Amniotic epithelial cell (primary cell): ENCODE measurements at places on chromosomes 2 and 18.

DNA sequence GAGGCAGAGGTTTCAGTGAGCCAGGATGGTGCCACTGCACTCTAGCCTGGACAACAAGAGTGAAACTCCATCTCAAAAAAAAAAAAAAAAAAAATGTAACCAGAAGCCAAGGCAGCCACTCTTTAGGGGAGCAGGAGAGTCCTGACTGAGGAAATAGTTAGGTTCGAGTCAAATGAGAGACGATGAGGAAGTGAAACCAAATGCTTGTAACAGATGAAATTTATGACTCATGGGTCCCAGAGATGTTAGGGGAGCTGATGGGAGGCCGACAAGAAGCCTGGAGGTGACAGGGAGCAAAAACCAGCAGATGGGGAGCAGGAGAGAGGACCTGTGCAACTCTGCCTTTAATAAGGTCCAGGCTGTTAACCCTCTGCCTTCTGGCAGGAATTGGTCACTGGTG is 756.1 kb upstream of the DDX18 start:
- DNase-seq, result no peak

DNA sequence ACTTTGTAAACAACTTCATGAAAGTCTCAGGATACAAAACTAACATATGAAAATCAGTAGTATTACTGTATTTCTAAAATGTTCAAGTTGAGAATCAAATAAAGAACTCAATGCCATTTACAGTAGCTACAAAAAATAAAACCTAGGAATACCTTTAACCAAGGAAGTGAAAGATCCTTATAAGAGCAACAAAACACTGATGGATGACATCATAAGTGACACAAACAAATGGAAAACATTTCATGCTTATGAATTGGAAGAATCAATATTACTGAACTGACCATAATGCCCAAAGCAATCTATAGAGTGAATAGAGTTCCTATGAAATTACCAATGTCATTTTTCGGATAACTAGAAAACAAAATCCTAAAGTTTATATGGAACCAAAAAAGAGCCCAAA is 1038.1 kb downstream of the SUCLG1 start:
- no peak for DNase-seq

- peak; percentile 33 for DNase-seq
Observed at GRCh38 chr2:213232649-213233437, 51.4 kb upstream of the SPAG16 start.

- peak; percentile 73 for DNase-seq
Observed at GRCh38 chr2:68653538-68653982, 10.2 kb downstream of the PROKR1 start.

- peak; percentile 17 for DNase-seq
Observed at GRCh38 chr2:17171446-17172049, 346.7 kb downstream of the RAD51AP2 start.

DNA sequence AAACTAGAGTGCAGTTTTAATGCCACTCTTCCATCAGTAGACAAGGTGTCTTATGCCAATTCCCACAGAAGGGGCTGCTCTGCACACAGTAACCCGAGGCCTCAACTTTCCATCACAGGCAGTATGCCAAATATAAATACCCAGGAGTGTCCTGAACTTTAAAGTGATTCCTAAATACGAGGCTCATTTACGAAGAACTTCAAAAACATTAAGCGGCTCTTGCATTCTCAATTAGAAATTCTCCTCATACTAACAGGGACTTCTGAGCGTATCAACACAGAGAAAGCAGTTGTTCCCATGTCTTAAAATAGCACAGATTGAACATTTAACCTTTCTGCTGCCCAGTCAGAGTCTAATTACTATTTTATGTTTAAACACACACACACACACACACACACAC is 638.6 kb downstream of the ERBB4 start:
- DNase-seq, result no peak

- peak; percentile 6 for DNase-seq
Observed at GRCh38 chr18:41872206-41872605, 82.8 kb upstream of the PIK3C3 start.

- DNase-seq, result no peak
Observed at GRCh38 chr2:181782660-181783059, 102.3 kb upstream of the NEUROD1 start.

DNA sequence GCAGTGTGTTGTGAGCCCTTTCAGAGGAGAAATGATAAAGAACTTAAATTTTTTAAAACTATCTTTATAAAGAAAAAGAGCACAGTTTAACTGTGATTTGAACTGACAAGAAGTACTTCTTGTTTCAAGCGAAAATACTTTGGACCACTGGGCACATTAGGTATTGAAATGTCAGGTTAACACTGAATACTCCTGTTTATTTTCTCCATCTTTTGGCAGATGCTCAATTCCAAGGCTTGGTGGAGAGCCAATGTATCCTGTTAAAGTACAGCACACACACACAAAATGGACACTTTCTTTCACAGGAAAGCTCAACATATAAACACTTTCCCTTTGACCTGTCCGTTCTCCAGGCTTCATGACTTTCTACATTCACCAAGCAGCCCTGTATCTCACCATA is 32.6 kb upstream of the SP3 start:
- no peak for DNase-seq

DNA sequence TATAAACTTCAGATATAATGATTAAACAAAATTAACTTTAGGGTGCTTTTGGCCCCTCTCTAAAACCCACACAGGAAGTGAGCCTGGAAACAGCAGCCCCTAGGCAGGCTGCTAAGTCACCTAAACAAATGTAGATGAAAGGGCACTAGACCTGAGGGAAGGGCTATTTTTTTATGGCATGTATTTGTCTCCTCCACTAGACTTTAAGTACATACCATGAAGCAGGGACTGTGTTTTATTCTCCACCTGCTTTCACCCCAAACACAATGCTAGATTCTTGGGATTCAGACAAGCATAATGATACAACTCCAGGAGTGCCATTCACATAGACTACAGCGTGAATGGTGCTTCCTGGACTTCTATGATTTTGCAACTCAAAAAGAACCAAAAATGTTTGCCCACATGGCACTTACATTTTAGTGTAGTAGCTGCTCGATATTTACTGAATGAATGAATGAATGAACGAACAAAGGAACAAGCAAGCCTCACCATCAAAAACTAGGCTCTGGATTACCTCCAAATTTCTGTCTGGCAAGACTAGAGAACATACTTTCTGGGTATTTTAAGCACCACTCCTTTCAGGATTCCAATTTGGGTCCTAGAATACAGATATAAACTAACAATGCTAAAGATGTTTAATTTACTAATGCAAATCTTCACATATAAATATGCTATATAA is 10.1 kb downstream of the ATAD2B start:
- DNase-seq, result no peak

- no peak for DNase-seq
Observed at GRCh38 chr2:241562269-241562891, 3.8 kb downstream of the BOK start.

DNA sequence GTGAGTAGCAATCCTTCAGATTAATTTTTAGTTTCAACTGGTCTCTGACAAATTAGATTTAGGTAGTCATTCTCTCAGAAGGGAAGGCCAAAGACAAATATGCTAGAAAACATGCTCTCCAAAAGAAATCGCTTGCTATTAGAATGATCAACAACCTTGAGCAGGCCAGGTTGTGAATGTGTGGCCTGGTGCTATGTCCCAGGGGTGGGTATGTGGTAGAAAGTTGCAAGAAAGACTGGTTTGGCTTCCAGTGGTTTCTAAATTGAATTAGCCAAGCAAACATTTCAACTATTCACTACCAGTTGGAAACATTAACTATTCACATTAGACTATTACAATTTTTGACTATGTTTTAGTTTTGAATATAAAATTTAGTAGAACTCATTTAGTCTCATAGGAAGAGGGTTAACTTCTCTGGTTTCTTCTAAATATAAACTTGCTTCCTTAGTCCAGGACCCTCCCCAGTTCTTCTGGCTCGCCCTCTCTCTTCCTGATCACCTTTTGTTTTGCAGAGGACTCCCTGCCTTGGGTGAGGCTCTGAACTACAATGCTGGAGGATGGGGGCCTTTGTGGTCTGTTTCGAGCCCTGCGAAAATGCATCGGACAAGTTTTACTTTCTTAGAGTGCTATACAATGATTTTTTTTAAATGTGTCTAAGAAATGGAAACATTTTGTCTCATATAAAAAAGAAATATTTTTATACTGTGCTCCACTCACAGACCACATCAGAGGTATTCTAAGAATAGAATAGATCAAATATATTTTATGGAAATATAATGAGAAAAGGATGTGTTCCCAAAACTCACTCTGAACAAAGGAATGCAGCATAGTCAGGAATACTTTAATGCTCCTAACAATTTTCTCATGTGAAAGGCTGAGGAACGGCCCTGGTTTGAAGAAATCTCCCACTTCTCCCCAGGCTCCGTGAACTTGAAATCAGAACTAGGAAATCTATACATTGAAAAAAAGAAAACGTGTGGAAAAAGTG is 375.0 kb upstream of the ZEB2 start:
- no peak for DNase-seq

DNA sequence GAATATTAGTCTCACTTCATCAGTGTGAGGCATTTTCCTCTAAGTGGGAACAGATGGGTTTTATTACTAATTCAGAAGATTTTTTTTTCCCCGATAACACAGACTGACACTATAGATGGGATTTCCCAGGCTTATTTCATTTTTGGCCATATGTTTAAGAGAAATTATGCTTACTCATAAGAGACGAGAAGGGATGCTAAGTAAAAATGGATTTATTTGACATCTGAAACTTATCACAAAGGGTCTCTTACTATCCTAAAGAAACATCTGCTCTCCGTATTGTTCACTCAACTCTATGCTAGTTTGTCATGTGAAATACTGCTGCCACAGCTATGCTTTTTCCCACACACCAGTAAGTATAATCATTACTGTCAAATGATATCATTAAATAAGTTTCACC is 1476.3 kb downstream of the LRP1B start:
- no peak for DNase-seq

GRCh38 chr2:152635635-152636298 is 81.5 kb downstream of the PRPF40A start:
- peak; percentile 25 for DNase-seq

DNA sequence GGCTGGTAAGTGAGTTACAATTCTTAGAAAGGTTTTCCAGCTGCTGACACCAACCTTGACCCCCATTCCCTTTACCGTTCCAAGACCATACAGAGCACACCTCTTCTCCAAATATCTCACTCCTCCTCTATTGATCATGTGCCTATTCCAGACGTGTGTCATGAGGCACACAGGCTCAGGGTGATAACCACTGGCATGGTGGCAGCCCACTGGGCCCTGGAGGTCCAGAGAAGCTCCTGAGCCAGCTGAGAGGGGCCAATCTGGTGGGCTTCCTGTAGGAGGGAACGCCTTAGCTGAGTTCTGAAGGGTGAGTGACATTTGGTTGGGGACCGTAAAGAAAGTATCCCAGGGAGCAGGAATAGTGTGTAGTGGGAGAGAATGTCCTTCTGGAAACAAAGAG is 28.3 kb downstream of the ZAP70 start:
- no peak for DNase-seq

- no peak for DNase-seq
Observed at GRCh38 chr2:28134857-28135256, 244.3 kb downstream of the BABAM2 start.

GRCh38 chr2:66334237-66335029 is 100.5 kb upstream of the MEIS1 start:
- DNase-seq, result no peak
